CD4-positive, alpha-beta T cell treated with Interleukin-10 for 1 hour (primary cell): ENCODE measurements at places on chromosomes 4 and X.

GRCh38 chrX:17160975-17161374 lies 214.0 kb upstream of the NHS start:
- DNase-seq: no peak

DNA sequence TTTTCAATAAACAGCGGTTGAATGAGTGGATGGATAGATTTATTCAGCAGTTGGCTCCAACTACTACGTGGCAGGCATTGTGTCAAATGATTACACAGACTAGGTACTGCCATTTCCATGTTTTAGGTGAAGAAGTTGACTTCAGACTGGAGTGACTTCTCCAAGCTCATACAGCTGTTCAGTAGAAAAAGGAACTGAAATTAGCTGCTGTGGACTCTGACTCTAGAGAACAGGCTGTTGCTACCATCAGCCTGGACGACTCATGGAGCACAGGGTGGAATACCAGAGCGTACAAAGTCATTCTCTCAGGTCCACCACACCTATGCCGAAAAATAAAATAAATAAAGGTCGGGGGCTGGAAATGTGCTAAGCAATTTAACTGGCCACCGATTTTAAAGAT lies 45.3 kb downstream of the TENM3 start:
- no peak for DNase-seq

- DNase-seq: peak; percentile 71
Measured at GRCh38 chrX:73977542-73978169, 326.3 kb upstream of the ZCCHC13 start.

DNA sequence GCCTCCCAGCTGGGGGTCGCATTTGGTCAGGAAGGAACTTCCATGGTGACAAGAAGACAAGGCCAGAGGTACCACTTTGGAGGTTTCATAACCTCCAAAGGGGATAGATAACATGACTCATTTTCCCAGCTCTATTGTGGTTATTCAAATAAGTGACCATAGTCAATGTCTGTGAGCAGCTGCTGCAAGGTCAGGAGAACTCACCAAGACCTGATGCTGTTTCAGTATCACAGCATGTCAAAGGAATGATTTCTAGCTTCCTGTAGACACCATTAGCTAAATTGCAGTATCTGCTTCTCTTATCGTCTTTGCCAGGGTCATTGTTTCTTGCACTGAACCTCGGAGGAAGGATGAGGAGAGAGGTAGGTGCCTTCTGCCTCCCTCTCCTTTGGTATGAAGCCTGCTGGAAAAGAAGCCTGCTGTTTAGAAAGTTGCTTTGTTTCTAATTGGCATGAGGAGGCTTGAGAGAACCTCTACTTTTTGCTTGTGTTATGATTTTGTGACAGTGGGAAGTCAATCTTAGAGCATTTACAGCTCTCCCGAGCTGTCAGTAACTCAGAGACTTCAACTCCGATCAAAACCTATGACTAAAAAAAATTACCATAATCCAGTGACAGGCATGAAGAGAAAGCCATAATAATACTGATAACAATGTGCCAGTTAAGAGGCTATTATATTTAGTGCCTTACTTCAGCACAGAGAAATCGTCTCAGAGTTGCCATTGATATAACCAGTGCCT lies 38.0 kb upstream of the GATB start:
- no peak for DNase-seq
